ENCODE measurements at places on chromosomes 5 and 9.

GRCh38 chr9:91127653-91128052 lies 234.1 kb downstream of the AUH start:
- DNase-seq = no peak

- no peak for DNase-seq
These were observed 642 bp downstream of the SV2C start for GRCh38 chr5:76083555-76084495.

DNA sequence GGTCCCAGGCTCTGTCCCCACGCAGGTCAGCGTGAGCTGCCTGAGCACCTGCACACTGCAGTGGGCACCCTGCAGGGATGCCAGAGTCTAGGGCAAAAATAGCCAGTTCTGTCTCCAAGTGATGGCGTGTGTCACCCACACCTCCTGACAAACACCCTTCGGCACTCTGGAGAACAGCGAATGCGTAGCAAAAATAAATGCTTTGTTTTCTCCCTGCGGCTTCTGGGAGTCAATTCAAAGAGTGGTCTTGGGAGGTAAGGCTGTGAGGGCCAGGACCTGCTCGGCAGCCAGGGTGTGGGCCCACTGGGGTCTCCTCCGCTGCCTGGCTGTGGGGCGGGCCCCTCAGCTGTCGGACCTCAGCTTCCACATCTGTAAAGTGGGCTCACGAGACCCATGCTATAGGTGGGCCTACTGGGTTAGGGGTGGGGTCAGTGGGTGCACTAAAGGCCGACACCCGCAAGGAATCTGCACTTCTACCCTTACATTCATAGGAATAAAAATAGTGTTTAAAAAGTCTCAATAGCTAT lies 37.4 kb downstream of the RASGEF1C start:
- DNase-seq = no peak

- DNase-seq = no peak
These were observed 21.5 kb downstream of the ADGRD2 start for GRCh38 chr9:124471761-124472160.

GRCh38 chr5:5658226-5658625 lies 235.7 kb downstream of the ICE1 start:
- DNase-seq = no peak

DNA sequence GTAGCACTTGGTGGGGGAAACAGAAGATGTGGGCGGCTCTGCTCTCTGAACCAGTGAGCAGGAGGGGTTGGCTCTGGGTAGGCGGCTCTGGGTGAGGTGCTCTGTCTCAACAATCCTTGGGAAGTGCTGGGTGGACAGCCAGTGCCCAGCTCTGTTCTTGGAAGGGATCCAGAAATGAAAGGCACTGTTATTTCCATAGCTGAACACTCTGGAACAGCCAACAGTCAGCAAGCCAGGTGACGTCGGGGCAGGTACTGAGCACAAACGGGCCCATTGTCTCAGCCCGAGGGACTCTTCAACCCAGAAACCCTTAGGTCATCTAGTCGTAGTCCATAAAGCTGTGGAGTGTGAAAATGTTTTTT lies 36.3 kb downstream of the OLFM1 start:
- no peak for DNase-seq

DNA sequence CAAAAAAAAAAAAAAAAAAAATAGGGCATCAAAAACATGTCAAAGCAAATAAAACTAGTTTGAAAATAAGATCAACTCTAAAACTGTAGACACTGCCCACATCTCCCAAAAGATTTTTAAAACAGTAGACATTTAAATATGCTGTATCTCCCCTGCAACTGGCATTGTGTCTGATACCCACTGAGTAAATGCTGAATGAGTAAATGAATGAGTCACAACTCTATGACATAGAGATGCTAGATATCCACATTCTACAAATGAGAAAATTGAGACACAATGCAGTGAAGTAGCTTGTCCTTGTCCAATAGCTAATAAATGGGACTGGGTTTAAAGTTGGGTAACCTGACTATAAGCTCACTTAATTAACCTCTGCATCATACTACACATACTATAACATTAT lies 14.1 kb upstream of the MAP1B start:
- no peak for DNase-seq

DNA sequence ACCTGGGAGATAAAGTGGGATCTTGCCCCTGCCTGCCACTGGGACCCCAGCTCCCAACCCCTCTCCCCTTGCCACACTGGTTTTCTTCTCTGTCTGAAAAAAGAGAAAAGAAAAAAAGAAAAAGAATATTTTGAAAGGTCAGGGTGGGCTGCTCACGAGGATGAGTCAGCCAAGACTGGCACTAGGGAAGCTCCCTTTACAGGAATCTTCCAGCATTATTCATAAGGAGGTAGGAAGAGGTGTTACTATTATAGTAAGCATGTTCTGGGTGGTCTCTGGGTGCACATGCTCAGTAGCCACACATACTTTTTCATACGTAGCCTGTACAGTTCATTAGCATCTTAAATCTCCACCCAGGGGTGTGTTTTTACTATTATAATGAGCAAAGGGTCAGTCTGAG lies 46.8 kb upstream of the HAND1 start:
- DNase-seq = no peak

DNA sequence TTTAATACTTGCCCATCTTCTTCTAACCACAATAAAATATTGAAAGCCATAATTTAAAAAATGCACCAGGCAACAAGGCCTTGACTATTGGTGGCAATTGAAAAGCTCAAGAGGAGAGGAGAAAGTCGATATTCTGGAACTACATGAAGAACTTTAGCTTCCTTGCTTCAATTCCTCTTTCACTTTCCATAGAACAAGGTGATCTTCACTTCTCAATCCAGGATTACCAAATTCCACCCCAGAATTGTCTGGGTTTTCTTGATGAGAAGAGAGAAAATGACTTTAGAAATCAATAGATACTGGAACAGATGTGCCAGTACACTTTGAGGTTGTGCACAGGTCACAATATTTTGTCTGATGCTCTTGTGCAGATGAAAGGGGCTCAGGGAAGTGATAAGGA lies 52.2 kb downstream of the PTCD2 start:
- no peak for DNase-seq

DNA sequence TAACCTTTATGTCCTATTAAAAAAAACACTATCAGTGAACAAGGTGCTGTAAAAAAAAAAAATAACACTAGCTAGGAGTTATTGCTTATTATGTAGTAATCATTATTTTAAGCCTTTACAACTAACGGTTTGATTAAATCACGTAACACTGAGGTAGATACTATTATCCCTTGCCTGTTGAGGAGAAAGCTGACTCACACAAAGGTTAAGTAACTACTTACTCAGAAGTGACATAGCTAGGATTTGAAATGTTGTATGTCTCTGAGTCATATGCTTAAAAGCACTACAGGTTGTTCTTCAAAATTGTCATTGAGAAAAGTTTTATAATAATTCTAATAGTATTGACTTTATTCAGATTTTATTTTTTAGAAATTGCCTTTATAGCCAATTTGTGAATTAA lies 8.8 kb downstream of the TENT2 start:
- no peak for DNase-seq

DNA sequence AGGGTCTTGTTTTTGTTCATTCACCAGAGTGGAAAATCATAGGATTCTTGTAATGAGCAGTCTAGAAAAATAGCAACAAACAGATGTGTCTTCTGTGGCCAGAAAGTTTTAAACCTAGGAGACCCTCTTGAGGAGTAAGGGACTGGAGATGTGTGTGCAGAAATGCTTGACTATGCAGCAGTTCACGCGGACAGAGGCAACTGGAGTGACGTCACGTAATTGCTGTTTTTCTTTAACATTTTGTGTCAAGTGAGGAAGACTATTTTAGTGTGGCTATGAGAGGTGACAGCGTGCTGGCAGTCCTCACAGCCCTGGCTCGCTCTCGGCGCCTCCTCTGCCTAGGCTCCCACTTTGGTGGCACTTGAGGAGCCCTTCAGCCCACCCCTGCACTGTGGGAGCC lies 163.1 kb upstream of the PTCH1 start:
- DNase-seq = no peak

- DNase-seq = no peak
These were observed 207.2 kb downstream of the ERCC6L2 start for GRCh38 chr9:96082516-96083232.

- DNase-seq = no peak
These were observed 34.7 kb upstream of the PLPP1 start for GRCh38 chr5:55569513-55569865.

GRCh38 chr5:32690153-32690552 lies 21.0 kb upstream of the NPR3 start:
- no peak for DNase-seq

DNA sequence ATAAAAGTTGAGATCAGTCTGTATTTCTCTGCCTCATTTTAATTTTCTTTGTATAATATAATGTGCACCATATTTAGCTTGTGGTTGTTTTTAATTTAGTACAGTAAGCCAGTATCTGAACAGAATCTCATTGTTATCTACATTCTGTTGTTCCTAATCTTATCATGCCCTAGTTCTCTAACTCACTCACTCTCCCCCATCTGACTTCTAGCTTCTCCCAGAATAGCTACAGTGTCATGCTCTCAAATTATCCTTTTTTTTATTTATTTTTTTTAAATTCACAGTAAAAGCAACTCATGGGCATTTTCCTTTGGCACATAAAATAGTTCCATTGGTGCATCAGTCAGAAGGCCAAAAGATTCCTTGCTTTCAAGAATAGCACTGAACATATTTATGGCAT lies 156.6 kb downstream of the TRPM3 start:
- DNase-seq = no peak

- no peak for DNase-seq
These were observed 384.8 kb downstream of the PRR16 start for GRCh38 chr5:120848883-120849282.

GRCh38 chr9:135326141-135326540 lies 153.4 kb upstream of the PPP1R26 start:
- no peak for DNase-seq

- no peak for DNase-seq
These were observed 222.2 kb downstream of the TMEM167A start for GRCh38 chr5:82854956-82855355.

DNA sequence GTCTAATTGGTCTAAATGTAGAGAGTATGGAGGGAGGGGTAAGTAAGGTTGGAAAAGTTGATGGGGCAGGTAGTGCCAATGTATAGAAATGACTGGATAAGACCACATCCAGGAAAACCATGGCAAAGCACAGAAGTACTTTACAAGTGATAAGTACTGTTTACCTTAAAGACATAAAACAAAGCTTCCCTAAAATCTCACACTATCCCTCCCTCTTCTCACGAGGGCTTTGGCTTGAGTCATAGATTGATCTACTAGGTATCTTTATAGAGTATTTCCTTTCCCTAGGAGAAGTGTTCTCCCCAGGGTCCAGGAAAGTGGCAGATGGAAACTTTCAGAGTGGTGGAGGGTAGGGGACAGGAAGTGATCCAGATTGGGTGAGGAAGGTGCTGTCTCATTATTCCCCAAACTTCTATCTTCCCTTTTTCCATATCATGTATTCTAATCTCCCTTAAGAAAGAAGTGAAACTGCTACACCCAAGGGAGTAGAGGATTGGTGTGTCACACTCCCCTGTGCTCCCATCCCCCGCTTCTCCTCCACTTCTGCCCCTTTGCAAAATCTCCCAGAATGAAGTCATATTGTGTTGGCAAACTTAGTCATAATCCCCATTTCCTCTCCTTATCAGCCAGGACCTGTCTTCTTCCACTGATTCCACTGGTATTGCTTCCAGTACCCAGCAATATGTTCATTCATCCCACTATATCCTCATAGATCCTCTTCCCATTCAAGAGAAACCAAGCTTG lies 14.6 kb downstream of the IL33 start:
- DNase-seq = no peak

- DNase-seq = no peak
These were observed 356.9 kb downstream of the DEPDC1B start for GRCh38 chr5:60343102-60343501.

GRCh38 chr5:95641741-95642220 lies 4.8 kb upstream of the RFESD start:
- no peak for DNase-seq

GRCh38 chr5:39197556-39197955 lies 21.8 kb downstream of the FYB1 start:
- no peak for DNase-seq

DNA sequence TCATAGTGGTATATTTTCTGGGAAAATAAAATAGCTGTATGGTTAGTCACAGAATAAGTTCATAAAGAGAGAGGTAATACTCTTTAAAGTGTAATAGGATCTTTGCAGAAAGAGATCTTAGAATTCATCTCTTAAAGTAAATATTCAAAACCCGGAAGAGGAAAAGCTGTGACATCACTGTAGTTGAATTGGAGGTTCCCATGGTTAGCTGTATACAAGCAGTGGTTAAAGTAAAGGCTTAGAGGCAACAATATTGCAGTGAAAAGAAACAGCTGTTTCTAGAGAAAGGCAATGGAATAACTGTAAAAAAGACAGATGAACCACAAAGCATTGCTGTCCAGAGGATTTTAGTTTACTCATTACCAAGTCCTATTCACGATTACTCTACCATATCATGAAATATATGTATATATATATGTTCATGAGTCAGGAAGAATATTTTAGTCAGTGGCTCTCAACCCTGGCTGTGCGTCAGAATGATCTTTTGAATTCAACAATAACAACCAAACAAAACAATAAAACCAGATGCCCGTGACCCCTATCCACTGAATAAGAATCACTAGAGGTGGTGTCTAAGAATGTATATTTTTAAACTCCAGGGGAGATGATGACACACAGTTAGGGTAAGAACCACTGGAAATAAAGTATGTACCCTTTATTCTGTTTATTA lies 4.7 kb downstream of the ERCC6L2 start:
- no peak for DNase-seq

- no peak for DNase-seq
These were observed 53.7 kb upstream of the VLDLR start for GRCh38 chr9:2567922-2568321.

DNA sequence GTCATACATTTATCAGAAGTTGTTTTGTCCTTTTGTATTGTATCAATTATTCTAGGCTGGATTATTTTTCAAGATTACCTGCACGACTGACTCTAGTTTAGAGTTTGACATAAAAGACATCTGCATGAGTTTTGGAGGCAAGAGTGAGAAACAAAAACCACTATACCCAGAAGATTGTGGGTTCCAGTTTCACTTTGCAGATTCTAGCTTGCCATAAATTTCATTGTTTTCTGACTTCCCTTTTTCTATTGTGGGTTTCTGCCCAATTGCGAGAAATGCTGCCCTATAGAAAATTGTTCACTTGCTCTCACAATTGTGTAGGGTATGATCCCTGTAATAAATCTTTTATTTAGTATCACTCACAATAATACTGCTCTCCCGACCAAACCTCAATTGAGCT lies 1043.4 kb upstream of the CDH10 start:
- no peak for DNase-seq

GRCh38 chr5:147483188-147483790 lies 26.6 kb downstream of the DPYSL3 start:
- DNase-seq = no peak
